ENCODE measurements at places on chromosomes 11 and 22.

GRCh38 chr11:75896843-75897419 lies 81.9 kb downstream of the UVRAG start:
- DNase-seq: no peak

GRCh38 chr11:6737872-6738466 lies 33.8 kb downstream of the OR2AG2 start:
- no peak for DNase-seq

GRCh38 chr11:75023446-75024067 lies 34.8 kb downstream of the NEU3 start:
- no peak for DNase-seq

GRCh38 chr11:129458278-129458677 lies 82.6 kb downstream of the BARX2 start:
- no peak for DNase-seq

- no peak for DNase-seq
Measured at GRCh38 chr22:45876136-45877035, 100.6 kb downstream of the WNT7B start.

- DNase-seq: peak; percentile 90
Measured at GRCh38 chr11:111765984-111766833, at the start of gene PPP2R1B. Gene PPP2R1B (minus strand): TSS chr11:111766389. CDS start chr11:111766361, 28 bp downstream.

- DNase-seq: no peak
Measured at GRCh38 chr11:2448661-2449547, 4.1 kb downstream of the KCNQ1 start.

- DNase-seq: no peak
Measured at GRCh38 chr11:94747601-94748041, 20.5 kb upstream of the AMOTL1 start.

GRCh38 chr22:22460060-22460459 lies 48.5 kb downstream of the ZNF280B start:
- DNase-seq: no peak

GRCh38 chr11:64868904-64869570 lies 9.4 kb downstream of the EHD1 start:
- no peak for DNase-seq

DNA sequence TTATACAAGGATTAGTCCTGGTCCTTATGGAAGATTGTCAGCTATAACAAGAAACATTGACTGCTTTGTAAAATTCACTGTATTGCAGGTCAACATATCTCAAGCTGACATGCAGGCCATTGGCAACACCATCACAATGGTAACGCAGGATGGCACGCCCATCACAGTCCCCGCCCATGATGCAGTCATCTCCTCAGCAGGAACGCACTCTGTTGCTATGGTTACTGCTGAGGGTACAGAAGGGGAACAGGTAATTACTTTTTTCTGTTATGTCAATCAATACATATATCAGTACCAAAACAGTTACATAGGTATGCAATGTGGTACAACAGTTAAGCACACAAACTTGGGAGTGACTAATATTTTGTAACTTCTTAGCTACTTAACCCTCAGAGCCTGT lies 55.3 kb downstream of the ZNF143 start:
- no peak for DNase-seq

GRCh38 chr11:95104856-95105255 lies 15.2 kb downstream of the ENDOD1 start:
- no peak for DNase-seq
